Stimulated activated CD4-positive, alpha-beta T cell treated with anti-CD3 and anti-CD28 coated beads, TNF-alpha, amount 100 ng/mL, for 24 hours (primary cell): ENCODE measurements at places on chromosomes 4 and X.

DNA sequence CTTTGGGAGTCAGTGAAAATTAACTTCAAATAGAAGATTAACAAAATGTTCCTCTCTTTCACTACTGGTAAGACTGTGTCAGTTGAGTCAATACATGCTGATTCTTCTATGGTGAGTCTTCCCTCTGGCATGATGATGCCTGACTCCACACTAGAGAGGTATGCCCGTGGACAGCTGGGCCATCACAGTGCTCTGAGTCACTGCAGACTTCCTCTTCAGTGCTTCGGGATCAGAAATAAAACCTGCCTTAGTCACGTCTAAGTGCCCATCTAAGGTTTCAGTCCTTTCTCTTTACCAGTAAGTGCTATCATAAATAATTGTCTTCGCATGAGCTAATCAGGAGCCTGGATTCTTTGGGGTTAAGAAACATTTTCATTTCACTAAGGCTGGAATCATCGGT, 1.6 kb upstream of the ASB5 start:
- no peak for DNase-seq

DNA sequence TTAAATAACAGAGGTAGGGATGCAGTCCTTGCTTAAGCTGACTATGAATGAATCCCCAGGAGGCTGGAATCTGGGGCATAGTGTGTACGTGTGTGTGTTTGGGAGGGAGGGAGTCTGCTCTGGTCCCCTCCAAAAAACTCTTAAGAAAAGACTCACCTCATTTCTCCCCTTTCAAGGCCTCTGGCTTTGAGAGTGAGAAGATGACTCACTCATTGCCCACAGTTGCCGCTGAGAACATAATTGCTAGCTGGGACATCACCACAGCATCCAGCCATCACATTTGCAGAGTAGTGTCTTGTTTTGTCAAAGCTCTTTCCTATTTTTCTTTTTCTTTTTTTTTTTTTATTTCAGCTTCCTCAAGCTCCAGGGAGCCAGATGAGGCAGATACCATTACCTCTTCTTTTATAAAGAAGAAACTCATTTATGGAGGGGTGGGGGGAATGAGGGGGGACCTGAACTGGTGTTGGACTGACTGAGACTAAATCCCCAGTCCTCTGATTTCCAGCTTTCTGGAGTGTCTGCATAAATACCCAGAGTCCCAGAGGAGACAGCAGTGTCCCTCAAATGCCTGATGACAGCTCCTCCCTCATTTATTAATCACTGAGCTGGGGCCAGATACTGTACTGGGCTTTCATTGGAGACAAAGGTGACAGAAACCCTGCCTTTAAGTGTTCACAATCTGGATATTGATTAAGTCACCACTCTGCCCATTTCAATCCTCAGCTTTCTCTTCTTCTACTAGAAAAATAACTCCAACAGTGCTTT, 61.9 kb upstream of the LAS1L start:
- DNase-seq: peak; percentile 33

DNA sequence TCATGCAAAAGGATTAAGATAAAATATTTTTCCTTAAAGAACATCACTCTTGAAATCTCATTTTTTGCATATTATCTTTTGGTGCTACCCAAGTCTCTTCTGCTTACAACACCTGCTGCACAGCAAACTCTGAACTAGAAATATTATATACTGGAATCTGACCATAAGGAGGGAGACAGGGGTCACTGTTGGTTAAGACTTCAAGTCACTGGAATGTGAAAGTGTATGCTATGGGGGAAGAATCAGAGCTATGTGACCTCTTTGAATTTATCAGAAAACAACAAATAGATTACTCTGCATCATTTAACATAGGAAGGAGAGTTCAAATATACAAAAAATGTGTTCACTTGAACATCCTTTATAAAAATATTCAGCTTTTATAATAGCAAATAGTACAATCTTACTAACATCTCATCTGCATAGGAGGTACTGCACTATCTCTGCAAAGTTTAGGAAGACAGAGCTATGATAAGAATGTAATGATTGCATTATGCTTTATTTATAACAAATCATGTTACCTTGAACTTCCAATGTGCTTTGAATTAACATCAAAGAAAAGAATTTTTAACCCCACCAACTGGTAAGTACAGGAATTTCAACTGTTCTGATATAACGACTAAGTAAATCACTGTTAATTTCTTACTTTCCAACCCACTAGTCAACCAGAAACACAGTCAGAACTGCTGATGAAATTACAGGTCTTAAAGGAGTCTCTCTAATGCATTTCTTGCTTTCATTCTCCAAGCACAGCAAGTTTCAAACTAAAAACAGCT, 69.8 kb downstream of the ZNF827 start:
- no peak for DNase-seq

DNA sequence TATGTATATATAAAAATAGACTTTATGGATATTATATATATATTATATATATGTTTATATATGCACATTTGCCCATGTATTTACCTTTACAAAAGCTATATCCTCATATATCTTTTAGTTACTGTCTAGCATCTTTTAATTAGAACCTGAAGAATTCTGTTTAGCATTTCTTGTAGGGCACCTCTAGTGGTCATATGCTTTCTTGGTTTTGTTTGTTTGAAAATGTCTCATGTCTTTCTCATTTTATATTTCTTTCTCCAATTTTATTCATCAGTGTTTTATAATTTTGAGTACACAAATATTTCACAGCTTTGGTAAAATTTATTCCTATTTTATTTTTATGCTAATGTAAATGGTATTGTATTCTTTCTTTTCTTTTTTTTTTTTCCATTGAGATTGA, 70.3 kb upstream of the SPIN4 start:
- no peak for DNase-seq

DNA sequence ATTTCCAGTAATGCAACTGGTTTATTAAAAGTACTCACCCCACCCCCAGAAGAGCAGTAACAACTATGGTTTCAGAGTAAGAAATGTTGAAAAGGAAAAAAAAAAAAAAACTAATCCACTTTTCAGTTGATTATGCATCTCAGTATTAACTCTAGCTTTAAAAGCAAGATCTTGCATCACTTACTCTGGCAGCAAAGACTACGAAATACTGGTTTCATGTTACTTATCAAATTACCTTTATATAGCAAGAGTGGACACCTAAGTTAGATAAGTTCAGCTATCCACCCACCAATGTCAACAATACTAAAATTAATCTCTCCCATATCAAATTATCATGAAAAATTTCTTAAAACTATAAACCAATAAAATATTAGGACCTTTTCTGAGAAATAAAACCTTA, 105.0 kb downstream of the ABCB7 start:
- no peak for DNase-seq

DNA sequence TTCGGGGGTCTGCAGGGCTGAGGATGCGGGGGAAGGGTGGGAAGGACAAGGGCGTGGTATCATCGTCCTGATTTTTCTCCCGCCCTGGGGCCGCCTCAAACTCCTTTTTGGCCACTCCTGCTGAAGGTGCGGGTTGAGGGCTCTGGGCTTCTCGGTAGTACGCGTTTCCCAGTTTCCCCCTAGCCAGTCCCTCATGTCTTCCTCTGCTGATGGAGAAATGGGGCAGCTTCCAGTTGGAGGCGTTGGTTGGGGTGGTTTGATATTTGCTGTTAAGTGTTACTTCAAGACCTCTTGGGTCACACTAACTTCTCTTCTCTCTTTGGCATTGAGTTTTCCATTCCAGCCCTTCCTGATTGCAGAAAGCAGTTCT, 482 bp downstream of the GSTCD start:
- DNase-seq: no peak

DNA sequence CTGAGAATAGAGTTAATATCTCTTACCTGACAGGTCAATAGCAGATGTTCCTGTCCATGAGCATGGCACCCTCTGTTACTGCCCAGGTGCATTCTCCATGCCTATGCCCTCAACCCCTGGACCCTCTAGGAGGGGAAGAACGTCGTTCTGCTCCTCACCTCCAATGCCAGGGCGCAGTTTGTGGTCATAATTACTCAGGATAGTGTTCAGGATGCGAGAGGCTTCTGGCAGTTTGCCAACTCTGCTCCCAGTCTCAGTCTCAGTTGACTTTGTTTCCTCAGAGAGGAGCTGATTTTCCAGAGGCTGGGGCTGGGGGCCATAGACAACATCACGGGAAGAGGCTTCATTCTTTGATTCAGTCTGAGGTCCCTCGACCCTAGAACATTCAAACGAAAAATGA, 4.4 kb downstream of the GABRE start:
- DNase-seq: no peak

DNA sequence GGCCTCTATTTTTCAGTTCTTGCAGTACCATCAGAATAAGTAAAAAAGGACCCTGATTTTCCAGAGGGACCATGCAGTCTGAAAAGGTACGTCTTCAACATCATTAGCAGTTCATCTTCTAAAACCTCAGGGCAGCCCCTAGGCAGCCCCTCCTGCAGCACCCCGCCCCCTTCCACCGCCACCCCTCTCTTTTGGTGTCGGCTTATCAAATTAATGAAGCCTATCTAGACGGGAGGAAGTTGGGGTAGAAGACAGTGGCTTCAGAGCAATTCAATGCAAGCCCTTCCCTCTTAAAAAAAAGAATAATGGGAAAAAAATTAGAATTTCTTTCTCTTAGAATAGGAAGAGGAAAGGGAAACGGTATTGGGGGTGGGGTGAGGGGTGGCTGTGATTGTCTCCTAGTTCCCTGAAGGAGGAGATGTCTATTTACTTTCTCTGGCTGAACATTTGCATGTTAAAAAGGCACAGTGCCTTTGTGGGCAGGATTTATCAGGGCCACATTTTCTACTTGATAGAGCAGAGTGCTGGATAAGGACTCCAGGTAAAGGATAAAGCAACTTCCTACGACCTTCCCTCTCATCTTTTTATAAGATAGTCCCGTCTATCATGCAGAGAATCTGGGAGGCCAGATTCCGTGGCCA, 159.4 kb downstream of the MGST2 start:
- no peak for DNase-seq

- DNase-seq: peak; percentile 3
Measured at GRCh38 chrX:16445166-16445752, 204.7 kb upstream of the S100G start.

DNA sequence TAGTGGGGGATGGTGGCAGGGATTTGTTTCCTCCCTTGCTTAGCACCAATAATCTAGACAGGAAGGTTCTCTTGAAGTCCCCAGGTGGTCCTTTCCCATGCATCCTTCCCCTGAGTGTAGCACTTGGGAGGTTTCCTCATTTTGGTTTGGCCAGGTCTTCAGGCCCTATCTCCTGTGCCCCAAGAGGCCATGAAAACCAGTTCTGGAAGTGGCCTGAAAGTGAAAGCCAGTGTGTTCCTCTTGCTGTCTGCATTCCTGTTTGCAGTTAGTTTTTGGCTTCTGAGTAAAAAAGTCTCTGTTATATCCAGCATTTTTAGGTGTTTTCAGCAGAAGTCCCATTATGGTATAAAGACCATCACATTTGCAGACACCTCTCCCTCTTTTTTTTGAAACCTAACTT, 59.5 kb downstream of the MTM1 start:
- DNase-seq: no peak

- no peak for DNase-seq
Measured at GRCh38 chr4:118857760-118858159, 21.8 kb upstream of the SEC24D start.

DNA sequence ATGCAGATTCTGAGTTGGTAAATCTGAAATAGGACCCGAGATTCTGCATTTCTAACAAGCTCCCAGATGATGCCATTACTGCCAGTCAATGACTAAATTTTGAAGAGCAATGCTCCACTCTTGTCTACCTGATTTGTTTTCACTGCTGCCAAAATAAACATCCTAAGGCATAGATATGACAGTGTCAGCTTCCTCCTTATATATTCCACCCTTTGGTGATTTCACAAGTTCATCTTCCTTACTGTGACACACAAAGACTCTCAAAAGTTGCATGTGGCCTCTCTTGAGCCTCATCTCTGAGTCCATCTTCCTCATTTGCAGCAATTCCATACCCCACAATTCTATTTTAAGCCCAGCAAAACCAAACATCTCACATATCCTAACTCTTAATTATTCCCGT, 110.9 kb downstream of the FBXW7 start:
- DNase-seq: no peak

DNA sequence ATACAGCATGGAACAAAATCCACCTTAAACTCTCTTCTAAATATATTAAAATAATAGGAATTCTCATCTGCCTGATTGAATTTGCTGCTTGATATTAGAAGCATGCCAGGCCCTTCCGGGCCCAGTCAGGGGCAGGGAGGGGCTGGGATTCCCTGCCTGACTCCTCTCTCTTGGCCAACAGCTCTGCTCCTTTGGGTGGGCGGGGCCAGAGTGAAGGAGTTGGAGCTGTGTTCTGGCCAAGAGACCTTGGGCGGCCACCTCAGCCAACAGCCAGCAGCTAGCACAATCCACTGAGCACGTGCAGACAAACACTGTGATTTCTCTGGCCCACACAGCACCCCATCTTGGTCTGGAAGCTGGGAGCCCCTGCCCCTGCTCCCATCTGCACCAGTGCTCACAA, 140.3 kb downstream of the PJA1 start:
- no peak for DNase-seq

GRCh38 chrX:9581771-9582385, 117.0 kb downstream of the TBL1X start:
- DNase-seq: no peak

DNA sequence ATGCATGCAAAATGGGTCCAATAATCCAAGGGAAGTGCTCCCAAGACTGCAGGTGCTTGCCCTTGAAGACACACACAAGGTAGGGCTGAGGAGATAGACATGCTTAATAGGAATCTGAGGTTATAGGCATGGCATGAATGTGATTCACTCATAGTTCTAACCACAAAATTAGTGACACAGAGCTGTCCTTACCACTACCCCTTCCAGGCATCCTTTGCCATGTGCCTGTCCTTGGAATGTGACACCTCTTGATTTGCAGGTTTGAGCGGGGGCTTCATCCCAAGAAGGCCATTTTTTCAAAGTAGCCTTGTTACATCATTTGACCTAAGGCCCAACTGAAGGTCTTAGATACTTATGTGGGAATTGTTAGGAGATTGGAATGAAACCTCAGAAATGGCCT, 112.5 kb downstream of the CCNG2 start:
- DNase-seq: no peak

DNA sequence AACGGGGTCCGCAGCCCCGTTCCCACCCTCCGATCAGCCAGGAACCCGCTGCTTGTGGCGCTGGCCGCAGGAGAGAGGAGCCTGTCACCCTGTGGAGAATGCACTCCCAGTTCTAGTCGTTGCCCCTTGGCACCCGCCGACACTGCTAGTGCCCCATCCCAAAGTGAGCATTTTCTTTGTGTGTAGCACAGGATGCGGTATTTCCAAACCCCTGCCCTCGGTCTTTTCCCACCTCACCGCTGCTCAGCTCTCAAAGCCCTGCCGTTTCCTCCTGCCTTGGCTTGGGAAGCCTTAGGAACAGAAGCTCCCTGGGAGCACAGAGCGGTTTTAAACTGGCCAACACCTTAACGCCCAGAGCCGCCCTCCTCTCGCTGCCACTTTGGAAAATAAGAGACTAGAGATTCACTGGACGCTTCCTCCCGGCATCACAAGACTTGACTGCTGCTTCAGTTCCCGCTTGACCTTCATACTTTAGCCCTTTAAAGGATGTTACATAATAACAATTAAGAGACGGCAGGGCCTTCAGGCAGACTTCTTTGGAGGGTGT, 772 bp downstream of the CYP4V2 start:
- no peak for DNase-seq

- DNase-seq: no peak
Measured at GRCh38 chrX:7574325-7574724, 268.6 kb upstream of the VCX start.
